Iris pigment epithelial cell (primary cell): ENCODE measurements at places on chromosomes 6 and 20.

DNA sequence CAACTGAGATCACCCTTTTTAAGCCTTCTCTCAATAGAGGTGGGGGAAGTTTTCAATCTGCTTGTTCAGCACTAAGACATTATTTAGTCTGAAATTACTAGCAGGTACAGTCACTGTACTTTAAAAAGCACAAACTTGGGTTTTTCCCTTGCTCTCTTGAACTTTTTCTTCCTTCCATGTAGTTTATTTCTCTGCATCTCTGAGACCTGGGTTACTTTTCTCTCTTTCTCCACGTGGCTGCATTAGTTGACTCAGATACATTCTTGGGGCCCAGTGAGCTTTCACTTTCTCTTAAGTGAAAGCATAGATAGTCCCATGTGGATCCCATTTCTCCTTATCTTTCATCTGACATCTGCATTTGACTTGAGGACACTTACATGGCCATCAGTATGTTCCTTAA, 433.9 kb upstream of the MAP3K7 start:
- no peak for DNase-seq

- no peak for DNase-seq
These were observed 241.2 kb downstream of the OGFRL1 start for GRCh38 chr6:71529769-71530168.

DNA sequence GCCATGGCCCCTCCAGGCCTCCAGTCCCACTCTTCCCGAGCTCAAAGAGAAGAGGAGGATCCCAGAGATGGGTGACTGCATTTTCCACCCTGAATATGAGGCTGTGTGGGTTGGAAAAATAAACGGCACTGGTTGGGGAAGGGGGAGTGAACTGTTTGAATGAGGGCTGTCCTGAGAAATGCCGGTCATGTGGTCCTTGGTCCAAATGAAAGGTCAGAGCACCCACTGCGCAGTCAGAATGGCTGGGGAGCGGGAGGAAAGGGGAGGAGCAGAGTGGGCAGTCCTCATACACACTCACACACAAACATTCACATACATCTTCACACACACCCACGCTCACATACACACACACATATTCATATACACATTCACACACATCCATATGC, 83.1 kb downstream of the MRPL14 start:
- no peak for DNase-seq

GRCh38 chr20:58596750-58597248, 54.3 kb upstream of the STX16 start:
- DNase-seq = no peak

DNA sequence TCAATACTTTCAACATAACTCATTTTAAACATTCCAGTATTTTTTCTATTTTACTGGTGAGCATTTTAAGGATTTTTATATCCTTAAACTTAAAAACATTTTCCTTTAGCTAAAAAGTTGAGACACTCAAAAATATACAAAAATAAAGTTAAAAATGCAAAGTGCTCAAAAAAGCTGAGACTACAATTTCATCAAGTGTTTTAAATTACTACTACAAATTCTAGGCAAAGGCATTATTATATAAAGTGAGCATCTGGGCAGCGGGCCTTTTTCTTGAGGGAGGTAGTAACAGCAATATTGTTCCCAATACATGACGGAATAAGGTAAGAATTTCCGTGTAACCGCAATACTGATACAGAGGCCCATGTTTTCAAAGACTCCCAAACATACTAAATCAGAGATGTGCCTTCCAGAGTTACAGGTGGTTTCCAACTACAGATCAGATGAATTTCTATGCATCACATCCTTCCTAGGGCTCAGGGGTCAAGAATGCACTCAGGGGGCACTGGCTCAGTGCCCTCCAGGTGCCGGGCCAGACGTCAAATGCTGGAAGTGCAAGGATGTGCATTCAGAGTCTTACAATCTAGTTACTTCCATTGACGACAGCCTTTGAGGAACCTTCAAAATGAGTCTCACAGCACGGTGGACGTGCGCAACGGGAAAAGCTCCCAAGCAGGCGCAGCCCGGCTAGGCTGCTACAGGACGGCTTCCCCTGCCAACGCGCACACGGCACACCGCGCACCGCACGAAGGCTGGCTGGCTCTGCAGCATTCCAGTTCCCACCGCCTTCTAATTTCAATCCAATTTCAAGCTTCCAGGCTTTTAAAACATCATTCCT, 1.7 kb downstream of the PHF10 start:
- peak; percentile 88 for DNase-seq

GRCh38 chr6:88490908-88491264, 324.7 kb upstream of the CNR1 start:
- DNase-seq = peak; percentile 69

DNA sequence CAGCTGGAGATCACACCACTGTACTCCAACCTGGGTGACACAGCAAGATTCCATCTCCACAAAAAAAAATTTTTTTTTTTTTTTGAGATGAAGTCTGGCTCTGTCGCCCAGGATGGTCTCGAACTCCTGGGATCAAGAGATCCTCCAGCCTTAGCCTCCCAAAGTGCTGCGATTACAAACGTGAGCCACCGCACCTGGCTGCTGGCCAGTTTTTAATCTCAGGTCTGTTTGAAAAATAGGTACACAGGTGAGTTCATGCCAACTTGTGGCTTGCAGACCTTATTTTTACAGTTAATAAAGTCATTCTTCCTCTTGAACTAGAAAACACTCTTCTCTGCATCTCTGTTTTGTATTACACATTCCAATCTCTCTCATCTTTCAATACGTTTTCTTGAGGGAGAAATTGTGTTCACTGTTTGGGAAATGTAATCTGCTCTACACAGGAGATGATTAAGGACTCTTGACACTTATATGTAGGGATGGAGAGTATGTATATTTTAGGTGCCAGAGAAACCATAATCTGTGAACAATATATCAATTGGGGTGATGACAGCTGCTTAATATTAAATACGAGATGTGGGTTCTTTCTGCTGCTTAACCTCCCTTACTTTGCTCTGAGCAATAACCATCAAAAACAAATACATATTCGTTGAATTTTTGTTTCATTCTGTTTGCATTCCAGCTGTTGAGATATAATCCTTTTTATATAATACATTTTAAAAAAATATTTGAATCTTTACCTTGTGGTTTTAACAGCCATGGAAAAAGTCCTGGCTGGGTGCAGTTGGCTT, 17.7 kb upstream of the RIPOR3 start:
- no peak for DNase-seq
